ENCODE measurements at places on chromosomes 5 and 9.

- no peak for DNase-seq
Measured at GRCh38 chr9:116789081-116789480, 102.0 kb downstream of the TRIM32 start.

GRCh38 chr5:111229221-111229835, 5.1 kb downstream of the CAMK4 start:
- no peak for DNase-seq

GRCh38 chr5:107640568-107640967, 30.2 kb downstream of the EFNA5 start:
- DNase-seq: no peak

DNA sequence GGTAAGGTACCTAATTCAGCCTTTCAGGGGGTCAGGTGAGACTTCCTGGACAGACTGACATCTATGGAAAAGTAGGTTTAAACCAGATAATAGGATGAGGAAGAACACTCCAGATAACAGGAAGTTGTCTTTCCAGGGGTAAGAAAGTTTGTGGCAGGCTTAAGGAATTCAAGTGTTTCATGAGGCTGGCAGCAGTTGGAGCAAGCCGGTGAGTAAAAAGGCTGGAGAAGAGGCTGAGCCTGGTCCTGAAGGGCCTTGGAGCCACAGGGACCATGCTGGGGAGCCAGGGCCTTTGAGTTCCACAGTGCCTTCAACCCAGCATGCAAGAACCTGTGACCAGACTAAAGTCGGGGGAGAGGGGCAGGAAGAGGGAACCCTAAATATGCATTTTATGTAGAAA, 353.4 kb downstream of the SPOCK1 start:
- no peak for DNase-seq

DNA sequence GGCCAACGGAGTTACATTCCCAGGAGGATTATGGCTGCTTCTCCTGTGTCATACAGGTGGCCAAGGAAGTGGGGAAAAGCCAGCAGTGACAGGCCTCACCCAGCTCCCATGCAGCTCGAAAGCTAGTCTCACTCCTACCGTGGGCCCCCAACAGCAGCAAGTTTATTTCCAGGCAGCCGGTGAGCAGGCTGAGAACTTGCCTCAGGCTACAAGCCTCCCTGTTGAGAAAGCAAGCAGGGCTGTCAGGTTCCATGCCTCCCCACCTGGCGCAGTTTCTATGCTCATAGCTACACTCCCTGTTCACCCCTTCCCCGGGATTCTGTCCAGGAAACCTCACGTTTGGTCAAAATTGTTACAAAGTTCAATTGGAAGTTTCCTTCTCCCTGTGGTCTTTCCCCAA, 27.5 kb upstream of the DNAH5 start:
- no peak for DNase-seq
